ENCODE measurements at places on chromosomes 16 and 17.

DNA sequence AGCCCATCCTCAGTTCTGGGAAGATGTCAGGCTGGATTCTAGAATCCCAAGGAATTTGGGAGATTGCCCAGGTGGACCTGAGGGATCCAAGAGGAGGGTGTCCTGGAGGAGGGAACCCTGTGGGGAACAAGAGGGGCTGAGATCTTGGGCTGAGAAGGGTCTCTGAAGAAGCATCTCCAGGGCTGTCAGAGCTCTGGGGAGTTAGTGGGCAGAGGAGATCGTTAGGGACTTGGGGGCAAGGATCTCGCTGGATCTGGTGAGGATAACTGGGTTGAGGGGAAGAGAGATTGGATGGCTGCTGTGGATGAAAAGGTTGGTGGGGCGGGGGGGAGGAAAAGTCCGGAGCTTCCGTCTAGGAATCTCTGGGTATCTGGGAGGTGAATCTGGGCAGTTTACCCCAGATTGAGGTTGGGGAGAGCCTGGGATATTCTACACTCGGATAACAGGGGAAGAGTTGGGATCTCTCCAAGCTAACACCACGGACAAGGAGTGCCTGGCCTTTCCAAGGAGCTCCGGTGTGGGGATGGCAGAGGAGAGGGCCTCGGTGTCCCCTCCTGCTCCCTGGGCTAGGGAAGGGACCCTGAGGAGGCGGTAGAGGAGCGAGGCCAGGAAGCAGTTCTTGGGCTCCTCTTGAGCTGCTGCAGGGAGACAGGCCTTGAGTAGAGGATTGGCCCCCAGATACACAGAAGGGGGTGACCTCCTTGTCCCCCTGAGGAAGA, 1.7 kb downstream of the FBXL19 start:
- no peak for DNase-seq

GRCh38 chr16:6897876-6898485, 434.7 kb upstream of the RBFOX1 start:
- DNase-seq = no peak

- DNase-seq = no peak
Observed at GRCh38 chr16:22672830-22673210, 141.1 kb upstream of the HS3ST2 start.

GRCh38 chr17:1999557-2000251, 25.4 kb downstream of the RTN4RL1 start:
- no peak for DNase-seq

DNA sequence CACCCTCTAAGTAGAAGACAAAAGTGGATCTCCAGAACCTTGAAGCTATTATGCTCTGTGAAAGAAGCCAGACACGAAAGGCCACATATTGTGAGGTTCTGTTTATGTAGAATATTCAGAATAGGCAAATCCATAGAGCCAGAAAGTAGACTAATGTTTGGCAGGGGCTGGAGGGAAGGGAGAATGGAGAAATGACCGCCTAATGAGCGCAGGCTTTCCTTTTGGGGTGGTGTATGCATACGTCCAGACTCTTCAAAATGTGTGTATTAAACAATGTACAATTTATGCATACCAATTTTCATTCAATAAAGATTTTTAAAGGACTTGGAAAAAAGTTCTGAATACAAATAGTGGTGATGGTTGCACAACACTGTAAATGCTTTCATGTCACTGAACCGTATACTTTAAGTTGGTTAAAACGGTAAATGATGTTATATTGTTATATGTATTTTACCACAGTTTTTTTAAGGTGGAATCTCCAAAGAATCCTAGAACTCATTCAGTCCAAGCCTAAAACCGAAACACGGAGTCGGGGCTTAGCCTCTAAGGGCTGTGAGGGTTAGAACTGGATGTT, 397.4 kb downstream of the SOX9 start:
- DNase-seq = no peak

DNA sequence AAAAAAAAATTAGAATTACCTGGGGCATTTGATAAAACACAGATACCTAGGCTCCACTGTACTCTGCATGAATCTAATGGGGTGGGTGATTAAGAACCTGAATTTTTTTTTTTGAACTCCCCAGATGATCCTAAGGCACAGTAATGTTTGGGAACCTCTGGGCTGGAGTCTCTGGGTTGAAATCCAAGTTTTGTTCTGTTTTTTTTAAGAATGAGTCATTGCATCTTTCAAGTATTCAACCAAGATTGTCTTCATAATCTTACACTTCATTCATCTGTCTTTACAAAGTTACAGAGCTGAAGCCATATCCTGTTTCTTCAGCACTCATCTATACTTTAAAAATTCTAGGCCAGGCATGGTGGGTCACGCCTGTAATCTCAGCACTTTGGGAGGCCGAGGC, 52.6 kb downstream of the PIGL start:
- DNase-seq = no peak

Data from NT2/D1 (cell line).